ENCODE measurements at places on chromosomes 5 and 9.

- no peak for DNase-seq
Observed at GRCh38 chr5:137304226-137304874, 194.8 kb downstream of the SPOCK1 start.

DNA sequence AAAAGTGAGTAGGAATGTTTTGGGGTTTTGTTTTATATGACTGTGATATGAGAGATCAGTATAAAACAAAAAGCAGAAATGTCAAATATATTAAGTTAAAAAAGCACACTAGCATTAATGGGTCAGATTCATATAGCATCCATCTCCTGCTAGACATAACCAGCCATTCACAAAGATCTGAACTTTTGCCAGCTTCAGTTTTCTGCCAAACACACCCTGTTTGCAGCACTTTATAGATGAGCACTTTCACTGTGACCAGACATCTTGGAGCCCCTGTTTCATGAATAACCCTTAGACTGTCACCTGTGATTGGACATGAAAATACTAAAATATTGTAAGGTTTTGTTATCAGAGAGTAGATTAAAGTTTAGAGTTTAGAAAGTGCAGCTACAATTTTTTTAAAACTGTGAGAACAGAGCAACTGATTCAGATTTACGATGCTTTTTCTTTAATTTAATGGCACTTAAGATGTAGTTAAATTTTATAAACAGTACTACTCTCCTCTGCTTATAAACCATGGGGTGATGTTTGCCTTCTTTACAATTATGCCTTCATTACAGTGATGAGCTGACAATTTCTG, 142.6 kb downstream of the KCTD16 start:
- no peak for DNase-seq

DNA sequence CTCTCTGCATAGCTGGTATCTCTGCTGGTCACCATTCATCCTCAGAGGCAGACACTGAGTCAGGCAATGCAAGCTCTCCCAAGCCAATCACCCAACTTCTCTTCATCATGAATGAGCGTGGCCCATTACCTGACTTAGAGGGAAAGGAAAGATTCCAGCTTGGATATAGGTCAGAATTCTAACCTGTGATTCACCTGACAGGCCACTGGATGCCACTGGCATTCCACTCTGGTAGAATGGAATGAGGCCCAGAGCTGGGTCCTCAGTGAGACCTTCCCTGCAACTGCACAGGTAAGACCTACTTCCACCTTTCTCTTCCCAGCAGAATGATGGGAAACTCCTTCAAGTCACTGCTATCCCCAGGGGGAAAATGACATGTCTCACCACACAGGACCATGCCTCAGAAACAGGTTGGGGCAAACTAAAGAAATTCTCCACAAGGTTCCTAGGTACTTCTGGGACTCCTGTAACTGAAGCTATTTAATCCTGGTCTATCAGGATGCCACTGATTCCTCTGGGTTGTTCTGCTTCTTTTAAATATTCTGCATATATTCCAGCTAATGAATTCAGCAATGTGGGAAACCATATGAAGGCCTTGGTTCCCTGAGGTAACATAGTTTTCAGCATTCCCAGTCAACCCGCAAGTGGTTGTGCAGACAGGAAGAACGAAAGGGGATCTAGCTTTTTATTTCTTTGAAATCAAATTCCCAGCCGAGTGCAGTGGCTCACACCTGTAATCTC, 62.0 kb downstream of the SUSD1 start:
- no peak for DNase-seq

DNA sequence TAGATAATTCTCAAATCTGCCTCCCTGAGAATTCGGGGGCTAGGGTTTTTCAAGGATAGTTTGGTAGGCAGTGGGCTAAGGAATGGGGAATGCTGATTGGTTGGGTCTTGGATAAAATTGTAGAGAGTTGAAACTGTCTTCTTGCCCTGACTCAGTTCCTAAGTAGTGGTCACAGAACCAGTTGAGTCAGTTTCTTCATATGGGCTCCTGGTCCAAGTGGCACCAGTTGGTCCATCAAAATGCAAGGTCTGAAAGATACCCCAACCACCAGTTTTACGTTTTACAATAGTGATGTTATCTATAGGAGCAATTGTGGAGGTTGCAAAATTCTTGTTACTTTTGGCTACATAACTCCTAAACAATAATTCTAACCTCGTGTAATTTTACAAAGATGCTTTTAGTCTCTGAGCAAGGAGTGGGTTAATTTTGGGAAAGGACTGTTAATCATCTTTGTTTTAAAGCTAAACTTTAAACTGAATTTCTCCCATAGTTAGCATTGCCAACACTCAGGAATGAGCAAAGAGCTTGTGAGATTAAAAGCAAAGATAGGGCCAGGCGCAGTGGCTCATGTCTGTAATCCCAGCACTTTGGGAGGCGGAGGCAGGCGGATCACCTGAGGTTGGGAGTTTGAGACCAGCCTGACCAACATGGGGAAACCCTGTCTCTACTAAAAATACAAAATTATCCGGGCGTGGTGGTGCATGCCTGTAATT, 7.7 kb downstream of the CDK7 start:
- no peak for DNase-seq

- no peak for DNase-seq
Observed at GRCh38 chr9:16413509-16414016, 456.9 kb downstream of the BNC2 start.

Measured in activated CD4-positive, alpha-beta T cell treated with anti-CD3 and anti-CD28 coated beads for 24 hours (primary cell).